ENCODE measurements at places on chromosomes 3 and 15.

GRCh38 chr3:4776399-4776979, 202.7 kb upstream of the BHLHE40 start:
- no peak for DNase-seq

DNA sequence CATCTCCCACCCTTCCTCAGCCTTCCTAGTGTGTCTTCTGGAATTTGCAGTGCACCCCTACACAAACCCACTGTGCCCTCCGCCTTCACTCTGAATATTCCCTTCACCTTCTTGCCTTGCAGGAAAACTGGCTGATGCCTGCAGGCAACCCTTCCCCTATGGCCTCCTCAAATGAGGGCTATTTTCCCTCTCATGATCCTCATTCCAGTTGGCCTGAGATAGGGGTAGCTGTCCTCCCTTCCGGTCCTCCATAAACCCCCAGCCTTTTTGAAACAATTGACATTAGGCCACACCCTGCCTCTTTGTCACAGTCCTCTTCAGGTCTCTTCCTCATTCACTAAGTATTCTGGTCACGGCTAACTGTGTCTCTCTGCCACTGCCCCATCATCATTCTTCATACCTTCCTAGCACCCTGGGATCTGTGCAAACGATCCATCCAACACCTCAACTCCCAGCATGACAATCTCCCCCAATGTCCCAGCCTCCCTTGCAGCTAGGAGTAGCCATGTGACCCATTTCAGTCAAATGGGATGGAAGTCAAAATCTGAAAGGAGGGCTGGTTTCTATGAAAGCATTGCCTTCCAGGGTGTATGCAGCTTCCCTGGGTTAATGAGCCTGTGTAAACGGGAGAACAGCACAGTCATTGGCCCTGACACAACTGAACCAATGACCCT, 8.5 kb upstream of the TICRR start:
- no peak for DNase-seq

- DNase-seq = no peak
Measured at GRCh38 chr3:88984832-88985231, 122.6 kb upstream of the EPHA3 start.

DNA sequence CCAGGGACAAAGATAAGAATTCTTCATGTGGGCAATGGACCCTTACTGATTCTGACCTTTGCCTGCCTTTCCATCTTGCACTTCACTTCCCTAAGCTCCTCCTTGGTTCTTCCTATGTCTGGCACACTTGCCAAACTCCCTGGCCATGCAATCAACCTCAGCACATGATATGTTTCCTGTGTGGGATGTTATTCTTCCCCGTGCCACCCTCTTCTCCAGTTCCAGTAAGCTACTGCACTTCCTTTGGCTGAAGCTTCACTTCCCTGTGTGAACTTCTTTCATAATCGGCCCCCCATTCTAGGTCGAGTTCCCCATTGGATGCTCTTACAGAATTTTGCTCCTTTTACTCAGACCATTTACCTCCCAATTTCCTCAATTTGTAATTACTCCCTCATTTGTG, 10.7 kb upstream of the TASOR start:
- DNase-seq = no peak

GRCh38 chr3:65647369-65647768, 391.3 kb downstream of the MAGI1 start:
- no peak for DNase-seq

DNA sequence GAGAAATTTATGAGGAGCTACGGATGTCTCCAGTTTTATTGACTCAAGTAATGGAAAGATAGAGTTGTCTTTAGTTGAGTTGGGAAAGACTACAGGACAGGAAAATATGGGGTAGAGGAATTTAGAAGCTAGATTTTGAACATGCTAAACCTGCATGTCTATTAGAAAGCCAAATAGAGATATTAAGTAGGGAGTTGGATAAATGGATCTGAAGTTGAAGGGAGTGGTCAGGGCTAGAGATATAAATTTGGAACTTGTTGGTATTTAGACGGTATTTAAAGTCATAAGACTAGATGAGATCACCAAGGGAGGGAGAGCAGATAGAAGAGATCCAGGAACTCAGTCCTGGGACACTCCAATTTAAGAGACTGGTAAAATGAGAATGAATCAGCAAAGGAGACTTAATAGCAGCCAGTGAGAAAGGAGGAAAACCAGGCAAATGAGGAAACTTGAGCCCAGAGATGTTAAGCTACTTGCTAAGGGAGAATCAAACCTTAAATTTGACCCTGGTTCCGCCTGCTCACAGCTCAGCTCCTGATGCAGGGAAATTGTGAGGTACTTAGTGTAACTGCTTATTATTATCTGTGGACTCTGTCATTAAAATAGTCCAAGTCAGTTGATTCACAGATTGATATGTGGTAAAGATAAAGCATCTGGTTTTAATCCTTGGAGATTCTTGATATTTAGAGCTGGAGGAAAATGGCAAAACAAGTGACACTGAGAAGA, 35.8 kb downstream of the ABI3BP start:
- DNase-seq = no peak

DNA sequence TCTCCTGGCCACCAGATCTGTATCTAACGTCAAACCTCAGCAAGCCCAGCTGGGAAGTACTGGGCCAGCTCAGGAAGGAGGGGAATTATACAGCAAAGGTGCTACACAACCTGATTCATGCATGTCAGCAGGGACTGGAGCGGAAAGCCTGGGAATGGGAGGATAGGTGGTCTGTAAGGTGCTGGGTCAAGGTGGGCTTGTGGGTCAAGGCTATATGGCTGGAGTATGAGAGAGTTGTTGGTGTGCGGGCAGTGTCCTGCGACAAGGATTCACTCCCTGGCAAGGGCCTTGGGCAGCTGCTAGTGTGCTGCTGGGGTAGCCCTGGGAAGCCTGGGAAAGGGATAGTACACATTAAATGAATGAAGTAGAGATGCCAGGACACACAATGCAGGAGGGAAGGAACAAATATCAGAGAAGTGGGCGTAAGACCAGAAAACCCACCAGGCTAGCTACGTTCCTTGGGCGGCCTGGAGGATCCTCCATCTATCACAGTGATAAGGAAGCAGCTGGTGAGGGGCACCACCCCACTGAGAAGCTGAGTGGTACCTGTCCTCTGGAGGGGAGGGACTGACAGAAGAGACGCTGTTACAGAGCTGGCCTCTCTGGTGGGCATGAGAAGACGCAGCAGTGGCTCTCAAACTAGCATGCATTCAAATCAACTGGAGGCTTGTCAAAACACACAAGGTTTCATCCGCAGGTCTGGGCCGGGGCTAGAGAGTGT, 8.5 kb upstream of the SYNM start:
- DNase-seq = no peak

DNA sequence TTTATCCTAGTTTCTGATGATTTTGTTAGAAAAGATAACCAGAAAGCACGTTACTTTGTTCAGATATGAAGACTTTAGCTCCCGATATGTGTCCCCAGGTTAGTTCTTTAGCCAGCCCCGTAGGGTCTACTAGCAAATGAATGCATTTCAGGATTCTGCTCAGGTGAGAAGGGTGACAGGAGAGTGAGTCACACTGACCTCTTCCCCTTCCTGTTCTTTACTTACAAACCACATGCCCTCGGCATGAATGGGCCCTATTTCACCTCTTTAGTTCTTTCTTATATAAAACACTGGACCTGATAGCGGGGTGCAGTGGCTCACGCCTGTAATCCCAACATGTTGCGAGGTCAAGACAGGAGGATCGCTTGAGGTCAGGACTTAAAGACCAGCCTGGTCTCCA, 98.4 kb downstream of the SLC49A4 start:
- DNase-seq = no peak

Data from activated T-helper 1 cell treated with Interleukin-2 at 50 U/mL for 16 hours (primary cell).